Activated T-helper 1 cell treated with anti-CD3 and anti-CD28 coated beads, Interleukin-2, amount 50 U/mL, for 16 hours (primary cell): ENCODE measurements at places on chromosomes 4 and X.

GRCh38 chr4:1630266-1630665 lies 53.8 kb downstream of the FAM53A start:
- DNase-seq: no peak

DNA sequence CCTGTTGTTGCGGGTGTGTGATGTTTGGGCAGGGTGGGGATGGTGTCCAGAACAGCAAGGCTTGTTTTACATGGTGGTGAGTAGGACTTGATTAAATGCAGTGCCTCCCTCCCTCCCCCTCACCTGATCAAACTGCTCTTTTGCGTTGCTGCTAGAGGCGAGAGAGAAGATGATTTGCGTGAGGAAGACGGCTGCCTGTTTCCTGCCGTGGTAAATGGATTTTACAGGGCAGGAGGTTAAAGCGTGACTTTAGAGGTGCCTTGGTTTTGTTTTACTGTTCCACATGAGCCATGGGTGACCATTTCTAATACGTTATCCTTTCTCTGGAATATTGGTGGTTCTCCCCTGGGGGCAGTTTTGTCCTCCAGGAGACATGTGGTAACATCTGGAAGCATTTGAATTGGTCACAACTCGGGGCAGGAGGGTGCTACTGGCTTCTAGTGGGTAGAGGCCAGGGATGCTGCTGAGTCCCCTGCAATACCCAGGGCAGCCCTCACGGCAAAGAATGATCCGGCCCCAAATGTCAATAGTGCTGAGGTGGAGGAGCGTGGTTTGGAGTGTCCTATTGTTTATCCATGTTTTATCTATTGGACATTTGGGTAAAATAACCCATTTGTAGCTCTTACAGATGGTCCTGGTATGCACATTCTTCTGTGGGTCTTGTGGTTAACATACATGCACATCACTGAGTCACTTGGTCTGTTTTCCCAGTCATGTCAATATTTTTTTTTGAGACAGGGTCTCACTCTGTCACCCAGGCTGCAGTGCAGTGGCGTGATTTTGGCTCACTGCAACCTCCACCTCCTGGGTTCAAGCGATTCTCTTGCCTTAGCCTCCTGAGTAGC lies 73.7 kb downstream of the SHROOM2 start:
- no peak for DNase-seq

DNA sequence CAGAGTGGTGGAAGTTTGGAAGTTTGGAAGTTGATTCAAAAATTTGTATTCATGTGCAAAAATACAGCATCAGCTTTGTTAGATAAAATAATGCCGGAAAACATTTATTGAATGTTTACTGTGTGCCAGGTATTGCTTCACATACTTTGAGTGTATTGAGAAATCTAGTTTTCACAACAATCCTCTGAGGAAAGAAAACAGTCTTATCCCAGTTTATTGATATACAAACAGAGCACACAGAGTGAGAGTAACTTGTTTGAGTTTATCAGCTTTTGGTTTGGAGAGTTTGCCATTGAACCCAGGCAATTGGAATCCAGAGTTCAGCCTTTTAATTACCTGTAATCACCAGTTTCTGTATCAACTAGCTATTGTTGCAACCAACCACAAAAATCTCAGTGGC lies 127.2 kb upstream of the RPS6KA3 start:
- no peak for DNase-seq

GRCh38 chr4:61583696-61584095 lies 383.6 kb downstream of the ADGRL3 start:
- DNase-seq: no peak

- DNase-seq: no peak
These were observed 1393.4 kb downstream of the STIM2 start for GRCh38 chr4:28254003-28254402.

DNA sequence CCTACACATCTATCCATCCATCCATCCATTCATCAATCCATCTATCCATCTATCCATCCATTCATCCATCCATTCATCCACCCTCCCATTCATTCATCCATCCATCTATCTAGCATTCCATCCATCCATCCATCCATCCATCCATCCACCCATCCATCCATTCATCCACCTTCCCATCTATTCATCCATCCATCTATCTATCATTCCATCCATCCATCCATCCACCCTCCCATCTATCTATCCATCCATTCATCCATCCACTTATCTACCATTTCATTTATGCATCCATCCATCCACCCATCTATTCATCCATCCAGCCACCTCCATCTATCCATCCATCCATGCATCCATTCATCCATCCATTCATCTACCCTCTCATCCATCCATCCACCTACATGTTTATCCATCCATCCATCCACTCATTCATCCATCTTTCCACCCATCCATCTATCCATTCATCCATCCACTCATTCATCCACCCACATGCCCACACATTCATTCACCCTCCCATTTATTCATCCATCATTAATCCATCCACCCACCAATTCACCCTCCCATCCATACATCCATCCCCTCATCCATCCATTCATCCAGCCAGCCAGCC lies 258.5 kb downstream of the CRLF2 start:
- DNase-seq: no peak

DNA sequence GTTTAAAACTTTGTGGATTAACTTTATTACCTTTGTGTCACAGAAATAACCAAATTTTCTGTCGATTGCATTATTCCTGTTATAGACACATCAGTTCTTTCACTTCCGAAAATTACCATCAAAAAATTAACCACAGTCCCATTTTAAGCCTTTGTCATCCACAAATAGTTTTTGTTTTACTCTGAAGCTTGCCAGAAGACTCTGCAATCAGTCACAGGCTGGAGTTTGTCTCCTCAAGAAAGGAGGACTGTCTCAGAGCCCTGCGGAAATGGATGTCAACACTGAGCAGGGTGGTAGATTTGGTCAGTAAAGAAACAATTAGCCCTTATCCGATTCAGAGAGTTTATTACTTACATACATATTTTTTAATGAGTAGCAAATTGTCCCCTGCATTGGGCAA lies 20.1 kb upstream of the TCEAL4 start:
- no peak for DNase-seq

GRCh38 chr4:189823591-189823990 lies 117.1 kb upstream of the FRG1 start:
- no peak for DNase-seq

DNA sequence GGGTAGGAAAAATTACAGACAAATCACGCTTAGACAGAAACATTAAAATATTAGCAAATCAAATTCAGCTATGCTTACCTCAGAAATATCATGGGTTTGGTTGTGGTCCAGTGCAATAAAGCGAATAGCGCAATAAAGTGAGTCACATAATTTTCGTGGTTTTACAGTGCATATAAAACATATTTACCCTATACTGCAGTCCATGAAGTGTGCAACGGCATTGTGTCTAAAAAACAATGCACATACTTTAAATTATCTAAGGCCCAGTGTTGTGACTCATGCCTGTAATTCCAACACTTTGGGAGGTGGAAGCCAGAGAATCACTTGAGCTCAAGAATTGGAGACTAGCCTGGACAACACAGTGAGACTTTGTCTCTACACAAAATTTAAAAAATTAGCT lies 195.7 kb upstream of the IL1RAPL1 start:
- no peak for DNase-seq

DNA sequence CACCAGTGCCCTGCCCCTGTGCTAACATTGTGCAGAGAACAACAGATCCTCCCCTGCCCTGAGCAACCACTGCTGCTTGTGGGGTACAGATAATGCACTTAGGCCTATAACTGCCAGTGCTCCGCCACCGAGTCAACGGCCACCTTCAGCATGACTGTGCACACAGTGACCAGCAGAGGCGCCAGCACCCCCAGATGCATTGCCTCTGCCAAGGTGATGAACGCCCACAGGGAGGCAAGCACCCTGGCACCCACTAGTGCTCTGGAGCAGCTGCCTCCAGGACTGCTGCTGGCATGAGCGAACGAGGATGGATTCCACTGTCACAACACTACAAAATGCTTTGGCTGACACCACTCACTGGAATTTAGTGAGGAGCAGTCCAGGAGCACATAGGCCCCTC lies 38.2 kb downstream of the SPIN2B start:
- DNase-seq: no peak

DNA sequence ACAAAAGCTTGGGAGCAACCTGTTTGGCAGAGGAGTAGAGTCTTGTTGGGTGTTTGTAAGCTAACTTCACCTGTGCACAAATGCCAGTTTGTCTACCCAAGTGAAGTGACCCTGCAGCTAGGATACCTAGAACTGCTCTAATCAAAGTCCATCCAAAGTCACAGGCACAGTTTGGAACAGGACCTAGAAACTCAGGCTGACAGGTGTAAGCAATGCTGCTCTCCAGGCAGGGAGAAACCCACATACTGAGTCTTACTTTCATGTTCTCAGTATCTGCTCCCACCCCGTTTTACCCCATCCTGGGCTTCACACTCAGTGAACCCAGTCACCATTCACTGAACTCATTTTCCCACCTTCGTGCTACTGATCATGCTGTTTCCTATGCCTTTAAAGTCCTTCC lies 40.3 kb downstream of the MAML3 start:
- no peak for DNase-seq

- DNase-seq: no peak
These were observed 25.1 kb upstream of the JAKMIP1 start for GRCh38 chr4:6225469-6225868.

- DNase-seq: no peak
These were observed 38.8 kb downstream of the DCLK2 start for GRCh38 chr4:150117094-150117493.

- no peak for DNase-seq
These were observed 27.5 kb downstream of the TMEM47 start for GRCh38 chrX:34629572-34629971.

DNA sequence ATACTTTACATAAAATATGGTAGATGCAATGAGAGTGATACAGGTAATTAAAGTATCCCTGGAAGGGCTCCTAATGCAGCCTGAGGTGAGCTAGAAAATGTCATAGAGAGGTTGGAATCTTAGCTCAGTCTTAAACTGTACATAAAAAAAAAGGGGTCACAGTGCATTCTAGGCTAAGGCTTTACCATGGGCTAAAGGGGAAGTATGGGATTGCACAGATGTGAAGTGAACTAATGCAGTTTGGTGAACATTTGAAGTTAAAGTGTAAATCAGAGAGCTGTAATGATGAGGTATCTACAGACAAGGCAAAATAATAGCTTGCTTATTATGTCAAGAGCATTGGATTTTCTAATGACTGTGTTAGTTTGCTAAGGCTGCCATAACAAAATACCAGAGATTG lies 405.9 kb downstream of the ADGRL3 start:
- DNase-seq: no peak

GRCh38 chr4:10740251-10740650 lies 55.7 kb upstream of the CLNK start:
- no peak for DNase-seq

DNA sequence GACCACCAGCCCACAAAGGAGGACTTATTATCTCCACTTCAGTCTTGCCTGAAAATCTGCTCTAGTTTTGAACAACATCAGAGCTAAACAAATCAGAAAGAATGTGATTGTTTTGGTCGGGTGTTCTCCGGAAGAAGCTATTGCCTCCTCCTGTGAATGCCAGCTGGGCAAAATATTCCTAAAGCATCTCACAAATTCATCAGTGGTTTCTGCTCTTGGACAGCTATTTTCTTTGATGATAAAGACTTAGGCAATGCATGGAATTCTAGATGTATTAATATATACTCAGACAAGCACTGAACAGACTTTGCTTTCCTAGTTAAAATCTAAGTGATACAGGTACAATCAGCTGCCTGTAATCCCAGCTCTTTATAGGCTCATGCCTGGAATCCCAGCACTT lies 71.8 kb downstream of the ASMT start:
- no peak for DNase-seq

DNA sequence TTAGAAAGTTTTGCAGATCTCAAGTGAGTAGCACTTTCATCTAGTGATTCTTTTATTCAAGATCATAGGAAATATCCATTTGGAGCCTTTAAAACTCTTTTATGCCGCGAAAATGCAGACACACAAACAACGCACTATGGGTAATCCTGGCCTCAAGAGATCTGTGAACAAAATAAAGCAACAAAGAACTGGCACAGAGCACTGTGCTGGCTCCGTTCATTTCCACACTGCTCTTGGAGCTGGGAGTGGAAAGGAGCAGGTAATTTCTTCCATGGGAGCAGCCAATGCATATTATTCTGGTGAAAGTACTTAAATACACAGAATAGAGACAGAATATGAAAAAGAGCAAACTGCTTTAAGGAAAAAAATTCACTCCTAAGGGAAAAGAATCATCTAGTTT lies 172.7 kb upstream of the FRG1 start:
- no peak for DNase-seq

GRCh38 chrX:69101683-69102251 lies 63.5 kb downstream of the PJA1 start:
- no peak for DNase-seq

GRCh38 chrX:34778916-34779315 lies 121.8 kb upstream of the TMEM47 start:
- DNase-seq: no peak

DNA sequence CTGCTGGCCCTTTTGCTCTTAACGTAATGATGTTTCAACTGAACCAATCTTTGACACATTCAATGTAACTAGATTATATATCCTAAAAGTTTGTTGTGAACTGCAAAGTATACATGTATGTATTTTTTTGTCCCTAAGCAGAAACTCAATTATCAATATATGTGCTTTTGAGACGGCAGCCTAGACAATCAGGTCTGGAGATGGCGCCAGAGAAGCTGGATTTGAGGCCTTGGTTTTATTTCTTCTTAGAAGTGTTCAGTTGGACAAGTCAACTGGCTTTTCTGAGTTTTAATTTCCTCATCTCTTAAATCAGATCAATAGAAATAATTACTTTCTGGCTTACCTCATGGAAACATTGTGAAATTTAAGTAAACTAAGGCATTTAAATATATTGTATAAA lies 62.5 kb downstream of the DCAF8L1 start:
- DNase-seq: no peak

DNA sequence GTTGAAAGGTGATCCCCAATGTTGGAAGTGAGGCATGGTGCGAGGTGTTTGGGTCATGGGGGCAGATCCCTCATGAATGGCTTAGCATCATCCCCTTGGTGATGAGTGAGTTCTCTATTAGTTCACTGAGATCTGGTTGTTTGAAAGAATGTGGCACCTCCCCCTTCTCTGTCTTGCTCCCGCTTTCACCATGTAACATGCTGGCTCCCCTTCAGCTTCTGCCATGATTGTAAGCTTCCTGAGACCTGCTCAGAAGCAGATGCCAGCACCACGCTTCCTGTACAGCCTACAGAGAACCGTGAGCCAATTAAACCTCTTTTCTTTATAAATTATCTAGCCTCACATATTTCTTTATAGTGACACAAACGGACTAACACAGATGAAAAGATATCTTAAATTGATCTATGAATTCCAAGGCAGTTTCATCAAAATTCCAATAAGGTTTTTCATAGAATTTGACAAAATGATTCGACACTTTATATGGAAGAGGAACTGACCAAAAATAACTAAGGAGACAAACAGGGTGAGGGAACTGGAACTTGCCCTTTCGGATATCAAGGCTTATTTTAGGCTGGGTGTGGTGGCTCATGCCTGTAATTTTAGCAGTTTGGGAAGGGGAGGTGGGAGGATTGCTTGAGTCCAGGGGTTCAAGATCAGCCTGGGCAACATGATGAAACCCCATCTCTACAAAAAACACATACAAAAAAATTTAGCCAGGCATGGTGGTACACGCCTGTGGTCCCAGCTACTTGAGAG lies 56.9 kb upstream of the OGT start:
- no peak for DNase-seq

GRCh38 chr4:74097631-74098426 lies 1.2 kb downstream of the CXCL2 start:
- DNase-seq: no peak
